ENCODE measurements at places on chromosomes 3 and 15.

DNA sequence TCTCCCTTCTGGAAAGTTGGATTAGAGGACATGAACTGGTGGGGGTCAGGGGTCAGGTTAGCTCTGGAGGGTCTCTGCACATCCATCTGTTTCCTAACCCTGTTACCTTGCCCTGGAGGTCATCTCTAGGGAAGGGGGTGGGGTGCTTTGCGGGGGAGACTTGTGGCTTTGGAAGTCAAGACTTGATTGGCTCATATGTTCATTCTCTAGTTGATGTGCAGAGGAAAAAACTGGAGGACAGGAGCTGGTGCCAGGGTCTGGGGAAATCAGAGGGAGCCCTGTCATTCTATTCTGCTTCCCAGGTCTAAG lies 42.9 kb upstream of the ROPN1 start:
- DNase-seq, result no peak

GRCh38 chr15:62795171-62795570 lies 247.4 kb upstream of the TPM1 start:
- no peak for DNase-seq

DNA sequence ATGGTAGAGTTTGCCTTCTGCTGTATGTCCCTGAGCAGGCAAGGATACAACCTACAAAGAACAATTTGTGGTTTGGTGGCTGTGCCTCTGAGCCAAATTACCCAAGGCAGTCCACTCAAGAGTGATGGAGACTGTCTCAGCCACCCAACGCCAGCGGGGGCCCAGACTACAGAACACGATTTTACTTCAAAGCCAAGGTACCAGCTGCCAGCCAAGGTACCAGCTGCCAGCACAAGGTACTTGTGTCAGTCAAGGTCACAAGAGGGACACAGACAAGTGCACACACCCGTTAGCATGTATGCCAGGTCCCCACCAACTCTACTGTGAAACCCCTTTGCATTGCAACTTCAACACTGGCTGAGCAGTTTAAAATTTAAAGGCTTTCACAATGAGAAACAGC lies 23.5 kb downstream of the COLQ start:
- DNase-seq, result no peak

GRCh38 chr3:97838393-97838792 lies 16.6 kb downstream of the CRYBG3 start:
- DNase-seq, result no peak
